AG08396 (cell line): ENCODE measurements at places on chromosomes 1 and 21.

- DNase-seq: no peak
Observed at GRCh38 chr1:54766726-54767125, 2.4 kb upstream of the PARS2 start.

- no peak for DNase-seq
Observed at GRCh38 chr1:3038571-3039181, 17.4 kb downstream of the ACTRT2 start.

- peak; percentile 12 for DNase-seq
Observed at GRCh38 chr1:25442178-25442577, 11.5 kb downstream of the MACO1 start.

DNA sequence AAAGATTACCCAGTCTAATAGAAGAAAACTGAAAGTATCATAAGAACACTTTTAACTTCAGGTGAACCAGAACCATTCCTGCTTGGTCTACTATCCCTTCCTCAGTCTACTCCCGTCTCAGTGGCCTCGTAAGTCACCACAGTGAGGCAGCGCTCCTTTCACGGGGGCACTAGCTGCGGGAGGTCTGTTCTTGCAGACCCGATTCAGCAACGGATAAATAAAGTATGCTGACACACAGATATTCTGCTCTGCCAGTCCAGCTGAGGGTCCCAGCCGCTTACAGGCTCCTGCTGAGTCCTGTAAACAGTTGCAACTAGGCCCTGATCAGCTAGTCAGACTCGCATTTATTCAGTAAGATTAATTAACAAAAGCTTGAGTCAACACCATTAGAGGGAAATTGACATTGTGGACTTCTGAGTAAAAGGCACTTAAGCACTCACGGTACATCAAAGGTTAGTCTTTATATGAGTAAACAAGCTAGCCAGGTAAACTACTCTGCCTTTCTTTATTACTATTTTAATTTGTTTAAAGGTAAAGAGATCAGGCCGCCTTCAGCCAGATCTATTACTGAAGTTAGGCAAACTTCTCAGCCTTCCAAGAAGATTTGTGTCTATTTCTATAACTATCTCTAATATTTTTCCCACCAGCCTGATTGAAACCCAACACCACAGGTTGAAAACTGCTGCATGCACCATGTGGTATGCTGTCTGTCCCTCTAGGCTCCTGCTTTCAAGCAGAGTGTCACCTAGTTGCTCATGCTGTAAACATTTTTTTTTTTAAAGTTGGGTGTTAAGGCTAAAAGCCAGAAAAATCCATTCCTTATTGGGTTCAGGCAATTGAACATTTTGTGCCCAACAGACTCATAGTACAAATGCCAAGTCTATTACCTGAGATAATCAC is 87.7 kb downstream of the INTS7 start:
- DNase-seq: no peak

DNA sequence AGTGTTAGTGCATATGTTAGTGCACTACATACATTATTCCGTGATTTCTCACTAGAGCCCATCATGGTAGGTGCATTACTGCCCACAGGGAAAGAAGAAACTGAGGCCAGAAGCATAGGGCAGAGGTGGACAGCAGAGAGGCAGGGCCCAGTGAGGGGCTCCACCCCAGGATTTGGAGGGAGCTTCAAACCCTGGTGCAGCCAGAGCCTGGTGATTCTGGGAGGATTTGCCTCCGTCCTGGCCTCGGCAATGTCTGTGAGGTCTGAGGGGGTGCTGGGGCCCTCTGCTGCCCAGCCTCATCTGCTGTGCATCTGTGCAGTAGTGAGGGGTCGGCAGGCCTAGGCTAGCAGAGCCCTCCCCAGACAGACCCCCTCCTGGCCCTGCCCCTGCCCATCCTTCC is 22.8 kb downstream of the PPFIA4 start:
- no peak for DNase-seq

- DNase-seq: no peak
Observed at GRCh38 chr1:1892079-1892762, 1.3 kb upstream of the GNB1 start.

DNA sequence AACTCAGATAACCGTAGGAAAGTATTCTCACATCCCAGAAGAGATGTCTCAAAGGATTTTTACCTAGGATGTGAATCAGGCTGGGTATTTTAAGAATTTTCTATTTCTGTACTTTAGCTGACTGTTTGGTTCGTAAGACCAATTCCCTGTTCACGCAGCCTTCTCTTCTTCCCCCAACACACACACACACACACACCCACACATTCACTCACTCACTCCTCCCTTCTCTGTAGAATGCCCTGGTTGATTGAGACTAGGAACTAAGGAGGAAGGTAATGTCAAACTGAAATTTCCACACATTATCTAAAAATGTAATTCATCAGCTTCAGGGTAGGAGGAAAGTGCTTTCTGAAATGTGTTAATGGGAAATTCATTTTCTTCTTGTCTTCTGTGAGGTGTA is 43.5 kb downstream of the ELAVL4 start:
- DNase-seq: no peak

- DNase-seq: no peak
Observed at GRCh38 chr1:208329300-208329699, 85.1 kb upstream of the PLXNA2 start.

DNA sequence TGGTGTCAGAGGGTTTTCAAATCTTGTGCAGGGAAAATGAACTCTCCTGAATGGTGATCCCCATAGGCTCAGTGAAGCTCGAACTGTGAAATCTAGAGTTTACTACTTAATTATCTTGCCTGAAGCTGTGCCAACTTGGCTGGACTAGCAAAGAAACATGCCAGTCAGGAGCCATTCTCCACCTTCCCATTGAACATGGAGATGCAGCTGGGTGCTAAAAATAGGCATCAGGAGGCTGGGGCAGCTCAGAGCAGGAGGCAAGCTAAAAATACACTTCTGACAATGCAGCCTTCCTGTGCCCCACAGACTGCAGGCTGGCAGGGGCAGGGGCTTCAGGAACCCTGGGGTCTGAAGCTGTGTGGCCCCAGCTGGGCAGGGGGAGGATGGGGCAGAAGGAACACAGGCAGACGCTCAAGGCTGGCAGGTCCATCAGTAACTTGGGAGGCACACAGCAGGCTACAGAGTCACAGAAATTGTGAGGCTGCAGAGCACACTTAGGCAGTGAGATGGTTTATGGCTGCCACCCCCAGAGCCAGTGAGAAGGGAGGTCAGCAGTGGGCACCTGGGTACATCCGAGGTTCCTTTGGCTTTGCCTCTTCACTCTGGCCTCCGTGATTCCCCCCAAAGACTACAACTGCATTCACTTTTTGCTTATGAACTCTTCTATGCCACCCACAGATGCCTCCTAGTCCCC is 155.4 kb upstream of the KCND3 start:
- no peak for DNase-seq

DNA sequence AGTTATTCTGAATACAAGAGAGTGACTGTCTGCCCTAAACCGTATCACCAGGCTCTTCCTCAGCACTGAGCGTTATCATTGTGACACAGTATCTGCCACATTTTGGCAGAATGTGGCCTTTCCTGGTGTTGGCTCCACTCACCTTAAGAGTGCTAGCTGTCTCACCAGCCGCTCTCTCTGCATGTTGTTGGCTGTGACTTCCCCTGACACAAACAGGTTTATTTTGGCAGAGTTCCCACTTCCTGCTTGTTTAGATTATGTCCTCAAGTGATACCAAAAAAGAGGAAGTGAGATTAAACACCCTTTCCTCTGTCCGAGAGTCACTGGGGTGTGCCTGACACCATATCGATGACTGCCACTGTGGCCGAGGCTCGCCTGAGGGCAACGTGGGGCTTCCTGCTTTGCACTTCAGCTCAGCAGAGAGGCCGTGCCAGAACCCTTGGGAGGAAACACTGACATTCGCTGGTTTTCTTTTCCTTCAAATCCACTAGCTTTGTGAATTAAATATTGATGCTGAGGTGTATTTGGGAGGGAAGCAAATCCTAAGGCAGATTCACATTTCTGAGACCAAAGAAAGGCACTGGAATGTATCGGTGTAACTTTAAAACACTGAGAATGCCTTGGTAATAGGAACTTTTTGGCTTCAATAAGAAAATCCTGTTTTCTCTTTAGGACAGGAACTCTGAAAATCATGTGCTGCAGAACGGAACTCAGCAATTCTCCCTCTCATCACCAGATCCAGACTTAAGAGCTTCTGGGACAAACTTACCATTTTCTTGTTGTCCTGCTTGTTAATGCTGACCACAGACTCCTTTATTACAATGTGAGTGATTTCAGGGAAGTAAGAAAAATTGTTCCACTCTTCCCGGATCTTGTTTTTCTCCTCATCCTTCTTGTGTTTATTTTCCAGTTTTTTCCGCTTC is 102.1 kb downstream of the JAK1 start:
- DNase-seq: no peak

- peak; percentile 90 for DNase-seq
Observed at GRCh38 chr21:42145569-42146272, 73.2 kb upstream of the ABCG1 start.

- DNase-seq: no peak
Observed at GRCh38 chr21:26794597-26795411, 50.4 kb downstream of the ADAMTS1 start.

GRCh38 chr1:2624735-2625300 is 8.0 kb downstream of the MMEL1 start:
- no peak for DNase-seq

DNA sequence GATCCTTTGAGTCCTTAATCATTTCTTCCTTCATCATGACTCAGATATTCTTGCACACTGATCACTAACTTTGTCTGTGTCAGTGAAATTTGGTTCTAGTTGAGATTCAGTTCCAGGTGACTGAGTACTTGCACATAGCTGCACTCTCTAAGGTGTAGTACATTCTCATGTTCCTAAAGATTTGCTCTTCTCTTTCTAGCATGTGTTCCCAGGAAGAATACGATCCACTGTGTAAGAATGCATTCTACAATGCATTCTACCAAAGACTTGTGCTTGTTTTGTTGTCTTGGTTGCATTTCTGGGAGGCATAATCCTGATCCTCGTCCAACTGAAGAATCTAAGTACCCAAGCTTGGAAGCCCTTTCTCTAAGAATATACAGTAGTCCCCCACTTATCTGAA is 104.3 kb upstream of the CDC42BPA start:
- no peak for DNase-seq

DNA sequence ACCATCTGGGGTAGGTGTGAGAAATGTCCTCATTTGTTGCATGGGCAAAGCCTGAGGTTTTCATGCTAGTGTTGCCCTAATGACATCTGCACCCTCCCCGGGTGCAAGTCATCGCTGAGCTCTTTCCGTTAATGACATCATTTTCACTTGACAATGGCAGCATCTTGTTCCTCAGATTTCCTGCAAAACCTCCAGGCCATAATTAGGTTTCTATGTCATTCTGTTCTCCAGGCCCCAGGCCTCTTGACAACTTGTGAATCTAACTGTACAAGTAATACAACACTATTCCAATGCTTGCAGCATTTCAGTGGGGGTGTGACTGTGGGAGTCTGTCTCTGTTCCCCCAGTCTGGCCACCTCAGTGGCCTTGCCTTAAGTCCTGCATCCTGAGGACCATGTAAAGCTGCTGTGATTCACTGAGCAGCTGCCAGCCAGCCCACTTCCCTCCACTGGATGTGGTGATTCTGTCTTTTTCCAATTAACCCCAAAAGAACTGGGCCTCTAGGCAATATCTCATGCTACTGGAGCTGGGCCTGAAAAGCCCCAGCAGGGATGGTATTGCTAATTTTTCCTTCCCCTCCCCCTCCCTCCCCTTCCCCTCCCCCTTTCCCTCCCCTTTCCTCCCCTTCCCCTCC is 22.8 kb downstream of the RAB7B start:
- no peak for DNase-seq

GRCh38 chr1:214550013-214550856 is 1.2 kb downstream of the PTPN14 start:
- peak; percentile 31 for DNase-seq

GRCh38 chr1:41409825-41410224 is 48.6 kb downstream of the FOXO6 start:
- DNase-seq: no peak

DNA sequence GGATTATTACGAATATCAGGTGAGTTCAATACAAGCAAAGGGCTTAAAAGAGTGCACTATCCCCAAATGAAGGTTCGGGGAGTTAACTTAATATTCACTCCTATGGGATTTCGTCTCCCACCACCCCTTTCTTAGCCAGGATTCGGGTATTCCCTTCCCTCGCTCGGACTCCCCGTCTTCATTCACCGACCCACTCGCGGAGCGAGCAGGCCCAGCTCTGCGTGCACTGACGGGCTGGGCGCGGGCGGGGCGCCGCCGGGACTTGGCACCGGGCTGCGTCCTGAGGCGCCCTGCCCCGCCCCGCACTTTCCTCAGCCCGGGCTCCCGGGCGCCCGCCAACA is 7.7 kb upstream of the MPZL1 start:
- DNase-seq: peak; percentile 89

- no peak for DNase-seq
Observed at GRCh38 chr1:175129644-175129996, 62.0 kb downstream of the TNN start.

DNA sequence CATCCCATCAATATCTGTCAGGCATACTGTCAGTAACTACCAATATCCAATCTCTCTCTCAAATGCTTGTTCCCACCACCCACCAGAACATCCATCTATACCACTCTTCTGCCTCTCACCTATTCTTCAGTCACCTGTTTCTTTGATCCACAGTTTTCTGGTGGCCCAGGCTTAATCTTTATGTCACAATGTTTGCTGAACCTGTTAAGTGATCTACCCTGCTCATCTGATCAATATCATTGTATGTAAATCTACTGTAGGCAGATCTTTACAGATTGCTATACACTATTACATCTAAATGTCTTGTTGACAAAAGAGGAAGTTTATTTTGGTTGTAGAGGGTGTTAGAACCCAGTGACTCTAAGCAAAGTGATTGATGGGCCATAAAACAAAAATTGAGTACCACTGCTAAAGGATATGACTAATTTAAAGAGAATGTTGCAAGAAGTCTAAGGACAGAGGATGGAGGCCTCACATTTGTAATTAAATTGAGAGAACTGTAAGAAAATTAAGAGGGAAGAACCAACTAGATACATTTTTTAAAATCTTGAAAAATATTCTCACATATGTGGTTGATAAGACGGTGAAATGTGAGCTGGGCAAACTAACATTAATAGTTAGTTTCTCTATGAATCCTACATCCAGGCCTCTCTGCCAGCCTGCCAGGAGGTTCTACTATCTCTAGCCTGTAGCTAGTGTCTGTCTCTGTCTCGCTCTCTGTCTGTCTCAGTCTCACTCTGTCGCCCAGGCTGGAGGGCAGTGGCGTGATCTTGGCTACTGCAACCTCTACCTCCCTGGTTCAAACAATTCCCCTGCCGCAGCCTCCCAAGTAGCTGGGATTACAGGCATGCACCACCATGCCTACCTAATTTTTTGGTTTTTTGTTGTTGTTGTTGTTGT is 34.1 kb downstream of the EGLN1 start:
- no peak for DNase-seq

DNA sequence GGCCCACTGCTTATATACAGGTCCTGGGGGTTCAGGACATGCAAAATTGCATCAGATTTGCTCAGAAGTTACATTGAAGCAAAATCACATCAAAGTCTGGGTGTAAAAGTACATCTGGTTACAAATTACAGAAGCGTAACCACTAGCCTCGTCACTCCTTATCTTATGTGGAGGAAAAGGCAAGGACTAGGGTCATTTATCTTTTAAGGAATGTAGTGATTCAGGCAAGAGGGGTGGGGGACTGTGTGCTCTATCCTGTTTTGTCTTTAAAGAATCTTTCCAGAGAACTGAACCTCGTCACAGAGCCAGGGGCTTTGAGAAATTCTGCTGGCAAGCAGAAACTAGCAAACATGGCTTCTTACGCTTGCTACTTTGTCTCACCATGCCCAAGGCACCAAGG is 61.1 kb upstream of the RAB4A start:
- no peak for DNase-seq
